Natural killer cell treated with Interleukin-12 subunit alpha and Interleukin-12 subunit beta and Interleukin-15 and Interleukin-18, amount 100 ng/mL, for 72 hours (primary cell): ENCODE measurements at places on chromosomes 6 and 20. TPM values are rescaled to one million over a fixed set of nuclear protein-coding genes. Genes with fewer than 3 reads are reported as not detected.

DNA sequence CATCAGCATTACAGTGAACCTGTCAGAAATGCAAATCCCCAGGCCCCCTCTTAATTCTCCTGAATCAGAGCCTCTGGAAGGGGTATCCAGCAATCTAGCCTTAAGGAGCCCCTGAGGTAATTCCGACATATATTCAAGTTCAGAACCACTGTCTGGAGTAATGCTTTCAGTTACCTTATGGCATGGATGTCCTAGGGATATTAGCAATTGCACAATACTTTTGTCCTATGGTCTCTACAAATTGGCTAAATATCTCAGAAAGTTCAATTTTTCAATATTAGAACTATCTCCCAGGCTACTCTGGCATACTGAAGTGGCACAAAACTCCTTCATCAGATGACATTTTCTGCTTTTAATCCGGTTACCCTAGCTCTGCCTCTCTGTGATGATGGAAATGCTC lies 6.4 kb downstream of the NSFL1C start:
- no peak for DNase-seq

- no peak for DNase-seq
Observed at GRCh38 chr20:17966432-17967310, 1.9 kb downstream of the SNX5 start.

- no peak for DNase-seq
Observed at GRCh38 chr6:168988801-168989200, 264.8 kb downstream of the THBS2 start.

Gene DACT2
- total RNA-seq: not detected

GRCh38 chr6:12262236-12263061 lies 27.7 kb upstream of the EDN1 start:
- no peak for DNase-seq

- no peak for DNase-seq
Observed at GRCh38 chr6:147088861-147089260, 115.4 kb upstream of the STXBP5 start.

GRCh38 chr6:88381289-88381642 lies 215.1 kb upstream of the CNR1 start:
- DNase-seq: no peak

- peak; percentile 79 for DNase-seq
Observed at GRCh38 chr6:28865401-28866204, 58.2 kb downstream of the TRIM27 start.

DNA sequence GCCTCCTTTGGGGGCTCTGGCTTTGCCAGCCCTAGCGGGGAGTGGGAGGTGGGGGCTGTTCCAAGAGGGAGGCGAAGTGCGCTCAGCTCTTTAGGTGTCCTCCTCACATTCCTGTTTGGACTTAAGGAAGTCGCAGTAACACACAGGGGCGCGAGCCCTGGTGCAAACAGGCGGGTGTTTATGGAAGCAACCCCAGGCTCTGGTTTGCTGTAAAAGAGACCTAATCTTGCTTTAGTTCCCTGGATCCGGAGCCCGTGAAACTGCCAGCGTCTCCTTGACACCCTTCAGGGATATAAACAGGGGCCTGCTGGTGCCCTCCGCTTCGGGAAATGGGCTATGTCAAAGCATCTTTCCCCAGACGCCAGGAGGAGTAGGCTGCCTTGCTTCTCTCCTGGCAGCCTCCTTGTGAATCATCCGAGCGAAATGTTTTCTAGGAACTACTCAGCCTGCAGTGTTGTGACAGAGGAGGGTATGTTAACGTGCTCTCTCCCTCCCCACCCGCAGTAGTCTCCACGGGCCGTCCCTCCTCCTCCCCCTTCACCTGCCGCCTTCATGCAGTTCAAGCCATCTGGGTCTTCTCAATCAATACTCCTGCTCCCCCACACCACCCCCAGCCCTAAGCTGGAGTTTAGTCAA lies 168.0 kb upstream of the LRFN2 start:
- no peak for DNase-seq

Gene EPPIN
- total RNA-seq: not detected

GRCh38 chr6:74899416-74899815 lies 306.4 kb downstream of the COL12A1 start:
- no peak for DNase-seq

GRCh38 chr6:4957521-4958231 lies 46.2 kb downstream of the RPP40 start:
- DNase-seq: no peak

DNA sequence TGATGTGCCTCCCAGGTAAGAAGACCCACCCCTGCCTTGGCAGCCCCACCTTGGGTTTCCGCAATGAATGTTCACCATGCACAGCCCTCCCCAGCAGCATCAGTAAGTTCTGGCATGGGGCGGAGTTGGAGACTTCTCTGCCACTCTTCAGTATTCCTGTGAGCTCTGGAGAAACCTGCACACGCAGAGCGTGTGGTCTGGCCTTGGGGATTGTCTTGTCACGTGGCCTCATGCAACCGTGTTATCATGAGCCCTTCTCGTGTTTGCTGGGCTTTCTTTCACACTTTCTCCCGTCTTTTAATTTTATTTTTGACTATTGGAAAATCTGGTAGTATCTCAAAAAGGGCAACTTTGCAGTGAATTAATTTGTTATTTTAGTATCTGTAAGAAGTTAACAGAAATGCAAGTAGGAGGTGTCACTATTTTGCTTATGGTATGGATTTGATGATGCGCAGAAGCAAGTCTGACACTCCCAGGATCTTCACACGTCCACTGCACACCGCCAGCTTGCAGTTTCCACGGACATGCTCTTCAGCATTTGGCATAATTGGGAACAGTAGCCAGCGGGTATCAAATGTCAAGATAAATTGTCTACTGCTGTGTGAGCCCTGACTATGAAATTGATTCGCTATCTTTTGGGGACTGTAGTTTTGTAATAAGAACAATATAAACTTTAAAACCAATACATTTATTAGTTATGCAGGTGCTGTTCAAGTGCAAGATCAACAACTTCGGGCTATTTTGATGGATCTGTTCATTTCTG lies 463.5 kb downstream of the QKI start:
- DNase-seq: no peak

Gene CTAGE9
- not detected for total RNA-seq

- DNase-seq: no peak
Observed at GRCh38 chr6:53461696-53462095, 83.2 kb downstream of the GCLC start.

- no peak for DNase-seq
Observed at GRCh38 chr20:41047279-41047974, 18.8 kb downstream of the TOP1 start.
